ENCODE measurements at places on chromosomes 5 and 9. TPM values are rescaled to one million over a fixed set of nuclear protein-coding genes. Genes with fewer than 3 reads are reported as not detected.

- DNase-seq, result no peak
Observed at GRCh38 chr5:139862313-139862712, 66.7 kb downstream of the PSD2 start.

DNA sequence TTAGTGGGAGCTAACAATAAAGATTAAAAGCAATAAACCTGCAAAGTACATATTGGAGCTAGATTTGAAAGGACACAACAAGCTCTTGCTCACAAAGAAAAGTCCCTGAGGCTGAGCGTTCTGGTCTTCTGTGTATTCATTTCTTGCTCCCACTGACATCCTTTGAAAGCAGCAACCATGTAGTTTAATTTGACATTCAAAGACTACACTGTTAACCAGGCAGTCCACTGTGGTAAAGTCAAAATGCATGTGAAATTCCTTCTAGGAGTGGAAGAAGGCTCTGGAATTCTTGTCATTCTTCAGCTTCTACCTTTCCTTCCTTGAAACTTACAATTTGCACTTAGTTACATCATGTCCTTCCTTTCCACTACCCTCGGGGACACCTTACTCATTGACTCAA is 480.7 kb downstream of the CSNK1G3 start:
- DNase-seq, result no peak

DNA sequence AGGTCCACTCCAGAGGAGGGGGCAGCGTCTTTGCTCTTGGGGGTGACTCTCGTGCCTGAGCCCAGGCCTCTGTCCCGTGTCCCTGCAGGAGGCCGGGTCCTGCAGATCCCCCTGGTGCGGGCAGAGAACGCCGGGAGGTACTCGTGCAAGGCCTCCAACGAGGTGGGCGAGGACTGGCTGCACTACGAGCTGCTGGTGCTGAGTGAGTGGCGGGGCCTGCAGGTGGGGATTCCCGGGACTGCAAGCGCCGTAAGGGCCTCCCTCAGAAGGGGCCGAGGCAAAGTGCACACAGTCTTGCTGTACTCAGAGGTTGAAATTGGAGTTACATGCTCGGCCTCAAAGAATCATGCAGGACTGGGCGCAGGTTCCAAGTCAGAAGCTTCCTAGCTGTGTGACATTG is 62.7 kb upstream of the ASS1 start:
- no peak for DNase-seq

The FABP6 gene
- not detected for total RNA-seq

The DAB2IP gene
- 5.3 TPM for total RNA-seq

The ZNF608 gene
- 20.8 TPM for total RNA-seq

The CDKN2B-AS1 gene
- total RNA-seq, result not detected

All from H4 (cell line).